Suppressor macrophage treated with lipopolysaccharide for 4 hours (primary cell): ENCODE measurements at places on chromosomes 4 and X.

GRCh38 chr4:7564242-7564641 is 129.5 kb upstream of the PSAPL1 start:
- peak; percentile 9 for DNase-seq

DNA sequence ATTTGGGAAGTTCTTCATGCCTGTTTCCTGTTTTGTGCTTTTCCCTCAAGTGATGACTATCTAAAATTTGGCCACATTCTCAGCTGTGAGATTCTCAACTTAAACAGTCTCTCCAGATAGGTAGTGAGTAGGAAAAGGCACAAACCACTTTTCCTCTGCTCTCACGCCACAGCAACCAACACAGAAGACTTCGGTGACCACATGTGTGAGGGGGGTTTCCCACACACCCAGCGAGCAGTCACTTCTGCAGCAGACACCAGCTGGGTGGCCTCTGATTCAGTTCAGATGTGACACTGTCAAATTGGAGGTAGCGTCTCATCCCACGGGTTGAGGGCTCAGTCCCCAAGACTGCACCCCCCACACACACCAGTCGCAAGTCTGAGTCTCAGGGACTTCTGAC is 25.1 kb upstream of the CLDN34 start:
- DNase-seq = peak; percentile 33

DNA sequence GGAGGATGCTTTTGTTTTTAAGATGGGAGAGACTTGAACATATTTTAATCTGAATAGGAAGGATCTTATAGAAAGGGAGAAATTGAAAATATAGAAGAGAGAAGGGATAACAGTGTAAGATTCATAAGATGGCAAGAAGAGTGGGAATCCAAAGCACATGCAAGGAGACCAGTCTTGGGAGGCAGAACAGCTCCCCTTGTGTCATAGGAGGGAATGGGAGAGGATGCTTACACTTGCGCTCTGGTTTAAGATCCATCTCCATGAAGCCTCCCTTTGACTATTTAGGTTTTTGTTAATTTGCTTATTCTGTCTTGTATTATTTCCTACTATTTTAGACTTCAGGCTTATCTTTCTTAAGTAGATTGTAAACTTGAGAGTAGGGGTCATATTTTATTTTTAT is 42.7 kb downstream of the KIF4A start:
- no peak for DNase-seq

DNA sequence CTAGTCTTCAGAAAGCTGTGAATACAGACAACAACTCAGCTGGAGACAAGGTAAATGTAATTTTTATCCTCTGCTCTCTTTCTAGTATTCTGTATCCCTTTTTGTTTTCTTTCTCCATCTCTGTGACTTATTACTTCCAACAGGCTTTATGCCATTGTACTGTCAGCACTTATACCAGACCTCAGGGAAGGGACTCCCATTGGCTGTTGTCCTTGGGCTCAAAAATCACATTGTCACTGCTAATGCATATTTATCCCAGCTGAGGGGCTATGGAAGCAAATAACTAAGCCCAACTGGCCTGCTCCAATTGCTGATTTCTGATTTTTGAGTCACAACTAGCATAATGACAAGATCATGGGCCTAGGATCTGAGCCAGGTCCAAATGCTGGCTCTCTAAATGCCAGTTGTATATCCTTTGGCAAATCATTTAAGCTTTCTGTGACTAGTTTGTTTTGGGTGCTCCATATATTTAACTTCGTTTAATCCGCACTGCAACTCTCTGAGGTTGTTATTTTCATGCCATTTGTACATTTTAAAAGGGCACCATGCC is 395.1 kb upstream of the GNPDA2 start:
- DNase-seq = no peak

DNA sequence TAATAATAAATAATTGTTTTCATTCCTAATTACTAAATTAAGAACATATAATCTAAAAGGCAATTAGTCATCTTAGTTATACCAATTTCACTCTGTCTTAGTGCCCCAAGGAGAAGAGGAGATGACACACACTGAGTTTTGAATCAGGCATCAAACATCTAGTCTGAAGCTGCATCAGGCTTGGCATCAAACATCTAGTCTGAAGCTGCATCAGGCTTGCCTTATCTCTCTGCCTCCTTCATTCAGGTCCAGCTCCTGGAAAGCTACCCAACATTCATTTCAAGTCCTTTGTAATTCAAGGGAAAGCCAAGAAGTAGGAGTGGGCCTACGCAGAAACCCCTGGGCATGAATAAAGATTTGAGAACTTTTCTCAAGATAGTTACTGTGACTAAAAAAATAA is 62.2 kb downstream of the SH3RF1 start:
- no peak for DNase-seq

DNA sequence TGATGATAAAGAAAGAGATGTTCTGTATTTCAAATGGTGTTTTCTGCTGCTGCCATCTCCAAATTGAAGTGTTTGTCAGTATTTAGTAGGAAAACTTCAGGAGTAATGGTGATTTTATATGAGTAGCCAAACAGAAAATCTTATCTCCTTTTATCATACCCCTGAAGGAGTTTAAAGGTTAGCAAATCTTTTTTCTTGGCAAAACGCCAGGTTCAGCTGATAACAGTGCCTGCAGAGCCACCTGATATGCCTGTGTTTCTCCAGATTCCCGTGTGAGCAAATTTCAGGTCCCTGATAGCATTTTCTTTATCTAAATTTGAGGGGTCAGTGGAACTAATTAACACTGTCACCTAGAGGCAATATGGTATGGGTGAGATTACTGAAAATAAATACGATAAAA is 65.8 kb upstream of the ETNPPL start:
- DNase-seq = no peak

DNA sequence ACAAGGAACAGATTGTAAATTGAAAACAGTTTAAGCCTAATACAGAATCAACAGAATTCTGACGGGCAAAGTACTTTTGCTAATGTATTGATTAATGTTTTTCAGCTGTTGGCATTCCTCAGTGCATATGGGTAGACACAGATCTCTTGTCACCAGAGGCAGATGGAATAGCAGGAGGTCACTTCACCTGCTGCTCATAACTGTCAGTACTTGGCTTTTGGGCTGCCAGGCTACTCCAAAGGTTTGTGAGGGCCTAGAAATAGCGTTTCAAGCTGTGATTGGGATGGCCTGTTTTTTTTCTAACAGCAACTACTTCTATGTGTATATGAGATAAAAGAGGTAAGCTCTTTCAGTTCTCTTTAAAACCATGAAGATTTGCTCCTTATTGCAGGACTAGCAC is 307.5 kb upstream of the ANXA10 start:
- no peak for DNase-seq

DNA sequence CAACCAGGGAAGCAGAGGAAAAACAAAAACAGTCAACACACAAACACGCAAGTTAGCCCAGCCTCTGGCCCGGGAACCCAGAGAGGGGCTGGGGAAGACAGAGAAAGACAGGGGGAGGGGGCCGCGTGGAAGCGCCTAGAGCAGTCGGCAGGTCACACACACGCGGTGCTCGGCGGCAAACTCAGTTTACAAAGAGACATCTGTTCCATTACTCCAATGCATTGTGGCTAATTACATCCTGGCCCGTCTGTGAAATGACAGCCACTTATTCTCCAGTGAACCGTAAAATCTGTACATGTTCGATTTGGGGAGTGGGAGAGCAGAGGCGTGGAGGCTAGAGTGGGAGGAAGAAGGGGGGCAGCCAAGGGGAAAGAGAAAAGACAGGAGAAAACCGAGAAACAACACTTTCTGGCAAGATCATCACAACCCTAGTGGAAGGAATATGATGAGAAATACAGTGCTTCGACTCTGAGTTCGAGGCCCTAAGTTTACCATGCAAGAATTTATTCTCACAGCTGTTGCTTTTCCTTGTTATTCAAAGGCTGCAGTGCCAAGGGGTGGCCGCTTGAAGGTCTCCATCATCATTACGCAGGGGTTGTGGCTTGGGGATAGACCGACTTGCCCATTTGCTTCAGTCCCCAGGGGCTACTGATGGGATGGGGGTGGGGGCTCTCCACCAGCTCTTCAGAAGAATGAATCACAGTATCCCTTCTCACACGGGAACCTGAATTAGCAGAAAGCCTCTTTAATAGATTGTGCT is 167.7 kb downstream of the MGST2 start:
- DNase-seq = no peak

- DNase-seq = no peak
These were observed 119.9 kb upstream of the GRID2 start for GRCh38 chr4:92183825-92184224.

- DNase-seq = no peak
These were observed 17.2 kb upstream of the HPGDS start for GRCh38 chr4:94359838-94360237.

DNA sequence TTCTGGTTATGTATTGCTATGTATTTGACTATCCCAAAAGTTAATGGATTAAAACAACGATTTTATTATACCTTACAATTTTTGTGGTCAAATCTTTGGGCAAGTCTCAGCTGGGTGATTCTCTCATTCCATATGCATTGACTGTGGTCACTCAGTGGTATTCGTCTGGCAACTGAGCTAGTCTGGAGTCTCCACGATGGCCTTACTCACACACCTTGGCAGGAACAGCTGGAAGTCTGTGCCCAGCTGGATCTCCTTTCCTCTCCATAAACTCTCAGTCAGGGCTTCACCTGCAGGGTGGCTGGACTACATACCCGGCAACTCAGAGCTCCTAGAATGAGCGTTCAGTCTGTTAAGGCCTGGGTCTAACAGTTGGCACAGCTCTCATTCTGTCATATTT is 141.1 kb upstream of the WDFY3 start:
- DNase-seq = no peak

DNA sequence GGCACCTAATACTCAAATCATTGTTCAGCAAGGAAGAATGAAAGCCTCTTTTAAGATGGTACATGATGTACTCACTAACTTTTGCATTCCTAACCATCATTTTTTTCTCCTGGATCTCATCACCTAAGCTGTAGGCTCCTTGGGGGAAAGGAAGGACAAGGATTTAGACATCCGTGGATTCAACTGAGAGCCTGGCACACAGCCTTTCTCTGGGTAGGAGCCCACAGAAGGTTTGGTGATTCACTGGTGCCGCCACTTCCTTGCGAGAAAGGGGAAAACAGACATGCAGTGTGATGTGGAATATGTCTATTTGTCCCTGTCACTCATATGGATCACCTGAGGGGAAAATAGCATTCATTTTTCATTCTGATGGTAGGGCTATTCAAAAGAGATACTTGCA is 147.3 kb downstream of the PCDH7 start:
- no peak for DNase-seq

DNA sequence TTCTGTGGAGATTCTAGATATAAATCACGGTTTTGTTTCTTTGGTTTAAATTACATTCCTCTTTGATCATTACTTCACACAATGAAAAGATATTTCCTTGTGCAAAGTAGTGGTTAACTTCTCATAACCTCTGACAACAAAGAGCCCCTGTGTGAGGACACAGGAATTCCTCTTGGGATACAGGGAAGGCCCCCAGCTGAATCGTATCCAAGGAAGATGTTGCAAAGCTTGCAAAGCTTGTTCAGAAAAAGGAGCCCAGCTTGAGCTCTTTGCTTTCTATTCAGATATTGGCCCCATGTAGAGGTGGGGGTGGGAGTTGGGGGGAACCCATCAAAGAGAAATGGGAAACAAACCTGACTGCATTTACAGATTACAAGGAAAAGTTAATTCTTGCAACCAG is 145.7 kb downstream of the RELL1 start:
- no peak for DNase-seq

DNA sequence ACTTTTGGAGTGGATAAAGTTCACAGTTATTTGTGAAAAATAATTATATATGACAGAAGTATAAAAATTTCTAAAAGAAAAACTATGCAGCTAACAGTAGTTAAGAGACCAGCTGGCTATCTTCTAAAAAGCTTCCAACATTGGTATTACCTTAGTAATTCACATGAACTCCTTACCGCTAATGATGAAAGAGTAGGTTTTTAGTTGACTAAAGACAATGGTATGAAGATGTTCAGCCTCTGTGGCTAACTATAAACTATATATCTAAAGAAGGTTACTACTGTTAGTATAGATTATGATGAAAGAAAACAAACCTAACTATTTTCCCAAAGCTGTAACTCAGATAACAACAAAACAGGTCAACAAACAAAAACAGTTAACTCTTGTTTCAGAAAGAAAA is 10.4 kb downstream of the CCNI start:
- no peak for DNase-seq

- DNase-seq = peak; percentile 32
These were observed 67.3 kb upstream of the VBP1 start for GRCh38 chrX:155148724-155149537.

DNA sequence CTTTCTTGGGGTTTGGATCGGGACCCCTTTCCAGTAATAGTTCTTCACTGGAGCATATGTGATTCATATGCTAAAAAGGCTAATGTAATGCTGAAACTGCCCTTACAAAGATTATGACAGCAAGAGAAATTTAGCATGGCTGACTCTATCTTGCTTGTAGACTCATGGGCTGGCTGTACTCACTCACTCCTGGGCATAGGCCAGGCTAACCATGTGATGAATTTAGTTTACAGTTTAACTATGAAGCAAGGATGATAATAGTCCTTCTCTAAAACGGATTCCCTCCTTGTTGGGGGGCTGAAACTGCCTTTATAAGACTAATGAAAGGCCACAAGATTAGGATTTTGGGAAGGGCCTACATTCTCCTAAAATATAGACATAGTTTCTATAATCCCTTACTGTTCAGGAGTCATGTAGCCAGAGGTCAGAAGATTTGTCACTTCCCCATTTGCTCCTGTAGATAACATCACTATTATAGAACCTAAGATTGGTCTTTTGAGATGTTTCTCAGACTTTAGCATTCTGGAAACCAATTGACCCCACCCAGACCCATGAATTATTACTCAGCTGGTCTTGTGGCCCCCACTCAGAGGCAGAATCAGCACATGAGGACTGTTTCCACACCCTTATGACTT is 20.8 kb upstream of the CEP135 start:
- DNase-seq = peak; percentile 31

DNA sequence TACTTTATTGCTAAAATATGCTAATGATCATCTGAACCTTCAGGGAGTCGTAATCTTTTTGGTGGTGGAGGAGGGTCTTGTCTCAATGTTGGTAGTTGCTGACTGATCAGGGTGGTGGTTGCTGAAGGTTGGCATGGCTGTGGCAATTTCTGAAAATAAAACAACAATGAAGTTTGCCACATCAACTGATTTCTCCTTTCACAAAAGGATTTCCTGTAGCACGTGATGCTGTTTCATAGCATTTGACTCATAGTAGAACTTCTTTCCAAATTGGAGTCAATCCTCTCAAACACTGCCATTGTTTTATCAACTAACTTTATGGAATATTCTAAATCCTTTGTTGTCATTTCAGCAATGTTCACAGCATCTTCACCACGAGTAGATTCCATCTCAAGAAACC is 19.3 kb downstream of the DDIT4L start:
- no peak for DNase-seq

DNA sequence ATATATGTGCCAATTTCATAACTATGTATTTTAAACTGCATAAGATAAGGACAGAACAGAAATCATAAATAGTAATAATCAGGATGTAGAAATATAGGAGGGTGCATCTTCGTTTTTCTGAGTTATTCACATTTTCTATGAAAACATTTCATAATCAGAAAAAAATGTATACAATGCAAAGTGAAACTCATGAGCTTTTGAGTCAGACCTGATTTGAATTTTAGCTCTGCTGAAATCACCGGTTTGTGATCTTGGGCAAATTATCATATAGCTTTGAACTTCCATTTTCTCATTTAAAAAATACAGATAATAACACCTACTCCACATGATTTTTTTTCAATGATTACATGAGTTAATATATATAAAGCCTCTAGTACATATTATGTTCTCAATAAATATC is 106.9 kb downstream of the KDR start:
- DNase-seq = peak; percentile 3
